ENCODE measurements at places on chromosomes 5 and 9.

DNA sequence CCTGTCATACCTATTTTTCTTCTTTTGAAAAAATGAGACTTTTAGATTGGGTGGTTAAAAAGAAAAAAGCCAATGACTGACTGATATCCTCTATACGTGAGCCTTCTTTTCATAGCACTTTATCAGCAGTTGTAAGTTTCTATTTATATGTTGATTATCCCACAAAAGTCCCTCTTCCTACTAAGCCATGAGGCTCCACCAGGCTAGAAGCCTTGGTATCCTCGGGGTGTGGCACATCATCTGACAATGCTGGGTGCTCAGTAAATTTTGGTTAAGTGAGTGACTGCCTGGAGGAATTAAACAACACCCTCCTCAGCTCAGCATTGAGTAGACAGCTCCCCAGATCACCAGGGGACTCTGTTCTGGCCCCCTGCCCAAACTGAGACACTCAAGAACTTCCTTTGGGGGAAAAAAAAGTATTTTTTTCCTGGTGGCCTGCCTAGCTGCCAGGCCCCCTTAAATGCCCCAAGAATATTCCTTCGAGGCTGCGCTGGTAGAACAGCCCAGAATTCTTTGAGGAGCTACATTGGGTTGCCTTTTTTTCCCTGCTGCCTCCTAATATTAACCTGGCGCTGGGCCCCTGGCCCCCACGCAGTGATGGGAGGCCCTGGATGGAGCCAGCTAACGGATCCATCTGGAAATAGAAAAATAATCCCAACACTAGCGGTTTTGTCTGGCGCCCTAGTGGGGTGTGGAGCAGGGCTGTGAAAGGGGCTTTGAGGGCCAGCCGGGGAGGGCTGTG is 23.4 kb upstream of the COL27A1 start:
- no peak for DNase-seq

DNA sequence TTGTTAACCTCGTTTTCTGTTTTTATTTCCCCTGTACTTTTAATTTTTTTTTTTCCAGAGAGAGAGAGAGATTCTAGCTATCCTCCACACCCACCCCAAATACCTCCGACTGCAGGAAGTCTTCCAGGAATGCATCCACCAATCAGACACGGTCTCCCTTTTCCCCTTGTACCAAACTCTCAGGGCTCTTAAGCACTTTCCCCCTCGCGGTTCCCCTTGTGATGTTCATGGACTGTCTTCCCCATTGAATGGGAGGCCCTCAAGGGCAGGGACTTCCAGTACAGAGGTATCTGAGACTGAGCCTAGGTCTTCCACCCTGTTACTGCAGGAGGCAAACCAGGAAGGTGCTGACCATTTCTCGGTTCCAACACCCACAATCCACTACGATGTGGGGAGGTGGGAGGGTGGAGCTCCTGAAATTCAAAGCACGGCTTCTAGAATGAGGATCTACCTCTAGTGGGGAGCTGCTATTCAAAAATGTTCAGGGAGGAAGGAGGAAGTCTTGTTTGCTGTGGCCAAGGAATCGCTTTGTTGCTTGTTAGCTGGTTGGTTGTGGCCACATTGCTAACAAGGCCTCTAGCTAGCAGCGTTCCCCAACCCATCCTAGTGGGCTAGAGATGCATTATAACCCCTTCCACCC is 37.5 kb upstream of the PTGS1 start:
- DNase-seq: no peak

GRCh38 chr9:128159522-128159783 is 612 bp upstream of the BBLN start:
- peak; percentile 8 for DNase-seq

DNA sequence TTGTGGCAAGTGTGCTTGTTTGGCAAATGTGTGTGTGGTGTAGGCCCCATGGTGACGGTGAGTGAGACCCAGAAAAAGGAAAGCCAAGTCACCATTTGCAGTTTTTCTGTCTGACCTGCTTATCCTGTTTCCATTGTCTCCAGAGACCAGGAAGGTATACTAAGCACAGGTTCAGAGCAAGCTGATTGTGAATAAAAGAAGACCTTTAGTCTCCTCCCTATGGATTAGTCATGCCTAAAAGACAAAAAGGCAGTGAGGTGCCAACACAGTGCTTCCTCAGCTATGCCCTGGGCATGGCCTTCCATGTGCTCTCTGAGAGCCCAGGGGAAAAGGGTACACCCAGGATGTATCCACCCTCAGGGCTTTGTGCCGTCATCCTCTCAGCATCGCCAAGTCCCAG is 49.2 kb upstream of the SHOC1 start:
- DNase-seq: no peak

- DNase-seq: no peak
Measured at GRCh38 chr9:138053996-138054752, 176.6 kb downstream of the CACNA1B start.

DNA sequence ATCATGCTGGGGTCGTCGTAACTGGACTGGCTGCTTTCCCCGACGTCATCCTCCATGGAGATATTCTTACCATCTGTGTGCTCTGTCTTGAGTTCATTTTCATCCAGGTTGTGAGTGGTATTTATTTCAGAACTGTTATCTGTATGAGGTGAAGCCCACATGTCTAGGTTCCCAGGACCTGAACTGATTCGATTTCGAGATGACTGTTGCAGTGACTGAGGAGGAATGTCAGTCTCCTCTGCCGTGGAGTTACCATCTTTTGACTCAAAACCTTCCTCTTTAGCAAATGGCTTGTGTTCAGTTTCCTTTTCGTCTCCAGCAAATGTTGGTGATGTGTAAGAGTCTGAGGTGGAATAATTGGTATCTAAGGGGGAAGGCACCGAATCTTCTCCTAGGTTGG is 55.2 kb upstream of the PCA3 start:
- DNase-seq: no peak

DNA sequence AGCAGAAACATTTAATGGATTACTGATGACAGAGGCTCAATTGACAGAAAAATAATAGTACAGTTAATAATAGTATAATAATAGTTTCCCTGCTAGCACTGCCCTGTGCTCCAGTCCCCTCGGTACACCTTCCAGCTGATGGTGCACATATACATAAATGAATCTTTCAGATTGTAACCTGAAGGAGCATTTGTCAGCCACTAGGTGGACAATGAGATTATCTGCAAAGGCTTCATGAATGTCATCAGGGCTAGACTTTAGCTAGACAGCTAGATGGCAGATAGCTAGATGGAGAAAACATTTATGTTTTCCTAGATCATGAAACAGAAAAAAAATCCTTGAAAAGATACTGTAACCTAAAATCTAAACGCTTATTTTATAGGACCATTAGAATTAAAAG is 304.4 kb upstream of the SMC2 start:
- DNase-seq: no peak

GRCh38 chr5:36900283-36900682 is 23.7 kb downstream of the NIPBL start:
- no peak for DNase-seq

Data from stimulated activated CD8-positive, alpha-beta memory T cell treated with anti-CD3 and anti-CD28 coated beads, Interleukin-15, amount 100 ng/mL, for 24 hours (primary cell).